ENCODE measurements at places on chromosomes 4 and X. TPM values are rescaled to one million over a fixed set of nuclear protein-coding genes. Genes with fewer than 3 reads are reported as not detected.

DNA sequence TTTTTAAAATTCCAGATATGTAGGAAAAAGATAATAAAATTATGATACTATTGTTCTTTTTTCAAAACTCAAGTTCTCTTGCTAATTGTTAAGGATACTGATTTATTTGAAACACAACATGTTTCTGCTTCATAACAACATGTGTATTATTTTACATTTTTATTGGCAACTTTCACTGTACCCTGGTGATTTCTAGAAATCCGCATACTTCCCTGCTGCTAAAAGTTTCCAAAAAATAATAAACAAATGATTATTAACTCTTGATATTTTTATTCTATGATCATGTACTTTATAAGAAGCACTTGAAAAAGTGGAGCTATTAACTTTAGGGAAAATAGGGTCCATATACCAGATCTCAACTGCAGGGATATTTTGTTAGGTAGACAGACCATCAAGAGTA is 71.2 kb upstream of the HCCS start:
- no peak for DNase-seq

- no peak for DNase-seq
Measured at GRCh38 chrX:130262231-130262630, 6.5 kb downstream of the ZNF280C start.

- DNase-seq: no peak
Measured at GRCh38 chrX:147848543-147849443, 62.9 kb upstream of the FMR1 start.

DNA sequence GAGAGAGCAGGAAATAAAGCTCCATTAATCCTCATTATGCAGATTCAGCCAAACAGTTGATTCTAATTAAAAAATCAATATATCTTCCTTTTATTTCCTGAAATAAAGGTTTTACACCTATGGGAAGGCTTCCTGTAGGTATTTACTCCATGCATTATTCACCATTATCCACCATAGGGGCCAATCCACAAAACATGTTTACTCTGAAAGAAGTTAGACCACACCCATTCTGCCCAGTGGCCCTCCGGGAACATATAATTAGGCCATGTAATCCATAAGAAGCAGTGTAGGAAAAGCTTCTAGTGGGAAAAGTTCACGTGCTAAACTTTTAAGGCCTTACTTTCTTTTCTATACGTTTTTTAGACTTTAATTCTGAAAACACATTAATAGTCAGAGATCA is 57.7 kb downstream of the SAT1 start:
- no peak for DNase-seq

The STATH gene
- total RNA-seq: not detected

The APELA gene
- total RNA-seq: not detected

The CFAP47 gene
- 0.15 TPM for total RNA-seq

The SMAD1 gene
- total RNA-seq: 17.4 TPM

DNA sequence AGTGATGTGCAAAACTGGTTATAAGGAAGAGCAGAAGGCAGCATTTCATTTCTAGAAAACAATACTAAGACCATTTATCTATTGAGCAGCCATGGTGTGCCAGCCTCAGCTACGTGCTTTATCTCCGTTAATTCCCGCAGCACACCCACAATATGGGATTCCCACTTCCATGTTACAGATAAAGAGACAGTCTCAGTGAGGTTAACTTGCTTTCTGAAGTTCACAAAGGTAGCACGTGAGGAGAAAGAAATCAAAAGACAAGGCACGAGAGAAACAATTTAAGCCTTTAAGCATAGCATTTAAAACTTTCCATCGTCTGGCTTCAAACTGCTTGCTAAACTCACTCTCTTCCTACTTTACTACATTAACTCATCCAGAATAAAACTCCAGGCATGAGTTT is 8.0 kb upstream of the RPL34 start:
- no peak for DNase-seq

- no peak for DNase-seq
Measured at GRCh38 chr4:14965071-14965470, 37.2 kb upstream of the CPEB2 start.

The DCAF4L1 gene
- 0.40 TPM for total RNA-seq

The RNF128 gene
- 0.12 TPM for total RNA-seq

The ANXA10 gene
- total RNA-seq: 2.5 TPM

The KCND1 gene
- total RNA-seq: 0.72 TPM

DNA sequence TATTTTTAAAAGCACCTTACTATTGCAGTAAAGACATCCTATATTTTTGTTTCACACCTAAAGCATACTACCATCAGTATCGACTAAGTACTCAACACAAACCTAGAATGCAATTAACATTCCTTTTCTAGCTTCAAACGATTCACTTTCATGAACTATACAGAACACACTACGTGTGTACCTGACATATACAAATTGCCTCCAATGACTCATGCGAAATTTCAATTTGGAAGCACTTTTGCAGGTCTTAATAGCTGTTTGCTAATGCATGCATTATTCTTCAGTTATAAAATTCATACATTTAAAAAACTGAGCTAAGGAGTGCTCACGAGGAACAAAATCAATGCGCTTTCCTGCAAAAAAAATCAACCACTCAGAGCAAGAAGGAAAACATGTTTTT is 19.7 kb upstream of the GPM6B start:
- DNase-seq: no peak

DNA sequence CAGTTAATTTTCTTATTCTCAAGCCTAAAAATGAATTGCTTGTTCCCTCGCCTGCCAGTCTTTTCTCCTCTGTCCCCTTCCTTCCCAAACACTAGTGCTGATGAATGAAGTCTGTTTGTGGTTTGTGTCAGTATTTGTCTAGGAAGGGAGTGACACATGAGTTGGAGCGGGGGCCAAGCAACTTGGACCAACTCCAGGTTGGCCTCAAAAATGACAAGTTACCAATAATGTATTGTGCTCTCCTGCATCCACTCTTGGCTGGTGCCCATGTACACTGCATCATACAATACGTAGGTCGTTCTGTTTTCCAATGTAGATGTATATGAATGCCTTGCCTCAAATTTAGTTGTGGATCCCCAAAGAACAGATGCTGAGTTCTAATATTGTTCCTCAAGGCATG is 223.0 kb upstream of the GPC4 start:
- no peak for DNase-seq

GRCh38 chr4:134057356-134057755 is 144.2 kb downstream of the PABPC4L start:
- DNase-seq: no peak

The VCX gene
- not detected for total RNA-seq

The FABP2 gene
- total RNA-seq: not detected

- no peak for DNase-seq
Measured at GRCh38 chr4:118814058-118814457, 21.9 kb downstream of the SEC24D start.

The EDA gene
- total RNA-seq: 0.67 TPM

DNA sequence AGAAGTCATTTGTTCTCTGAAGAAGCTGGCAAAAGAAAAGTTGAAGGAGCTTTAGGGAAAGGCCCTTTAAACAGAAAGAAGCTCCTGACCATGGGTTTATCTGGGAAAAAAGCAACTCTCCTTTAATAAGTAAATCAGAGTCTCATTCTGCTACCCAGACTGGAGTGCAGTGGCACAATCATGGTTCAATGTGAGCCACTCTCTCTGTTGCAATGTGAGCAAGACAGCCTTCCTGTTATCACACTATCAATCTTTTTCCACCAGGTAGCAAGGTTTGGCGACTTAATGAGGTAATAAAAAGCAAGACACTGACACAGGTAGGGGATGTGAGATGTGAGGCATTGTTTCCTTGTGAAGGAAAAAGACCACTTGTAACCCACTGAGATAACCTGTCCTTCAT is 111.3 kb downstream of the SYNPO2 start:
- DNase-seq: no peak

The ARHGEF6 gene
- 2.7 TPM for total RNA-seq

DNA sequence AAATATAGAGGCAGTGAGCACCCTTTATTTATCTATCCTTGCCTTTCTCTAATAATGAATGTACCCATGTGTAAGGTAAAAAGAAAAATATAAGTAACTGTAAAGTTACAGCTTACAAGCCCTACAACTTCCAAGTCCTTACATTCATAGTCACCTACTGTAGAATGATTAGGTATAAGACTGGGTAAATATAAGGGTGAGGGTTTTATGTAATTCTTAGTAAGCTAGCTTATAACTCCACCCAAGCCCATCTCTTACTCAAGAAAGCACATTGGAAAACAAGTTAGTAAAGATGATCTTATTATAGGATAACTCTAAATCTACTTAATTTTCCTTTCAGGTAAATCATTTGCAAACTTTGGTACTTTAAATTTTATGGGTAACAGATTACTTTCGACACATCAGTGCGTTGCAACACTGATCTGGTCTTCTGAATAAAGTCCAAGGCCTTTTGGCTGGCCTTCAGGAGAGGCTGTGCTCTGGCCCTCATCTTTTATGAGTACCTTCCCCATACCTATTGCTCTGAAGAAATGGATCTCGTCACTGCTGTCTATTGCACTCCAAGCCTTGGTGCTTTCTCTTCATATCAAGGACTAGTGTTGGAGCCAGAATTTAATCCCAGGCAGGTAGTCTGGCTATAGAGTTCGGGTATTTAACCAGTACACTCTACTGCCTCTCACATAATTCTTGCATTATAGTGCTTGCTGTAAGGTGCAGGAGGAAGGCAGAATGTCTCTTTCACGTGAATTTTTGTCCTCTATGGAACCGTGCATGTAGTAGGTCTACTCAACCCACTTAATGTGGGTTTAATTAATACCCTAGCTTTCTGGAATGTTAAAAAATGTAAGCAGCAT is 443.6 kb upstream of the AR start:
- no peak for DNase-seq

DNA sequence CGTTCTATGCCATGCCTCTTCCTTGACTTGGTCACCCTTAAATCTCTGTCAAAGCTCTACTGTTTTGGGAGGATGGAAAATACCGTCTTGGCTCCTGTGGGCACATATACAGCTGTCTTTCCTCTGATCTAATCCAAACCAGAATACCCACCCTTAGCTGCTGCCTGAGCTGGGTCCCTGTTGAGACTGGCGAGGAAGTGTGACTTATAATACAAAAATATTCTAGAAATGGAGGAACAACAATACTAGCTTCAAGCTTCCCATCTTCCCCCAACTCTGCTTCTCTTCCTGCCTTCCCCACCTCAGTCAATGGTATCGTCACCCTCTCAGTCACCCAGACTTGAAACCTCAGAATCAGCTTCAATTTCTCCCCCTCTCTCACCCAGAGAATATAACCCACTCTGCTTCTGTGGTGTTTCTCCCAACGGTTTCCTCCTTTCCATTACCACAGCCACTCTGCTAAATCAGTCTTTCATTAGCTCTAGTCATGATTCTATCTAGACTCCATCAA is 599 bp upstream of the IL2RG start:
- DNase-seq: no peak

The CXCL3 gene
- total RNA-seq: 11.1 TPM

The EGF gene
- 15.6 TPM for total RNA-seq

The ZNF630 gene
- 1.6 TPM for total RNA-seq

GRCh38 chrX:13499736-13500135 is 69.7 kb upstream of the EGFL6 start:
- no peak for DNase-seq

The CENPU gene
- total RNA-seq: 33.9 TPM

DNA sequence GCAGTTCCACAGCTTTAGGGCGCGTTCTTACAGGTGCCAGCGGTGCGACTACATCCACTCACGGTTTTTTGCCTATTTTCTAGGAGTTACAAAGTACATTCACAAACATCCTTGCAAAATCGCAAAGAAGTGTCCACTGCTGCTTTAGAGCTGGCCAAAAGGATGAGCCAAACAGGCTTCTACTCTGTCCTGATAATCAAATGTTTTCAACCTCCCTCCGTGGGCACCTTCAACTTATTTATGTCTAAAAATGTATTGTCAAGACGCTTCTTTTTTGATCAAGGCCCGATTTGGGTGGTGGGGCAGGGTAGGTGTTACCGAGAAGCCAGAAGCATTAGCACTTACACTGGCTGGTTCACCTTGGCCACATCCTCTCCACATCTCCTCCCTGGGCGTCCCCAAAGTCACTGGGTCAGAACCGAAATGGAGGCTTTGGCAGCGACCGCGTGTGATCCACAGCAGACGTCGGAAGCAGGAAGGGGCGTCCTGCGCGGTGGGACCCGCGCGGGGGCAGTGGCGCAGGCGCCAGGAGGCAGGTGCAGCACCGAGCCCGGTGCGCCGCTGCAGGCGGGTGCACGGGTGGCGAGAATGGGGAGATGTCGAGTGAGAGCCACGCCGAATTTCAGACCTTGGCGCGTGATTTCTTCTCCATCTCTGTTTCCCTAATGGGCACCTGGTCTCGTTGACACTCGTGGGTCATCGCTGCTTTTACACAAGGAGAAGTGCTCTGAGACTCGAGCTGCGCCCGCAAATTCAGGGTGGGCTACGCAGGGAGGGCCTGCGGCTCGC is 16.9 kb downstream of the NKX3-2 start:
- DNase-seq: no peak

The IGBP1 gene
- 89.7 TPM for total RNA-seq

The AMMECR1 gene
- 30.0 TPM for total RNA-seq

DNA sequence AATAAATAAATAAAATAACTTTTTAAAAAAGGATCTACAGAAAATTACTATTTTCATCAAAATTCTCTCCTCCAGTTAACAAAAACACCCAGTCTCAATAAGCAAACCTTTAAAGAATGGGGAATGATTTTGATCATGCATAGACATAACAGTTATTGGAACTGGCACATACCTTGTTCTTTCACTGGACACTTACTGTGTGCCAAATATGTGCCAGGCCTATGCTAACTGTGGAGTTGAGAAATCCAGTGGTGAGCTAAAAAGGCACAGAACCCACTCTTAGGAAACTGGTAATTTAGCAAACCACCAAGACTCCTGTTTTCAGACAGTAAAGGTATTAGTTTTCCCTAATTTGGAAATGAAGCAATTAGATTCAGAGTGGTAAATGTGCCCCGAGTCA is 39.1 kb downstream of the CLOCK start:
- no peak for DNase-seq

DNA sequence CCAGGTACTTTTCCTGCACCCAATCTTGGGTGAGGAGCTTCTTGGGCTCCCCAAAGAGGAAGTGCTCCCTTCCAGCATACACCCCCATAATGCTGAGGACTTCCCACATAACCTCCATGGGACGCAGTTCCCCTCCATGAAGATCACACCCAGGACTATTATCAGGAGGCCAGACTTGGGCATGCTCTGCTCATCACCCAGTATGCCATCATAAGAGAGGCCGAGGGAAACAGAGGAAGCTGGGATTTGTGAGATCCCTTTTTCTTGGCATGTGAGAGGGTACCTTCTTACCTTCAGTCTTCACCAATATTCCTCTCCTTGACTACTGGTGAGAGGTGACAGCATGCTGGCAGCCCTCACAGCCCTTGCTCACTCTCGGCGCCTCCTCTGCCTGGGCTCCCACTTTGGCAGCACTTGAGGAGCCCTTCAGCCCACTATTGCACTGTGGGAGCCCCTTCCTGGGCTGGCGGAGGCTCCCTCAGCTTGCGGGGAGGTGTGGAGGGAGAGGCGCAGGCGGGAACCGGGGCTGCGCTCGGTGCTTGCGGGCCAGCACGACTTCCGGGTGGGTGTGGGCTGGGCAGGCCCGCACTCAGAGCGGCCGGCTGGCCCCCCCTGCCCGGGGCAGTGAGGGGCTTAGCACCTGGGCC is 15.7 kb upstream of the HSFX1 start:
- no peak for DNase-seq

DNA sequence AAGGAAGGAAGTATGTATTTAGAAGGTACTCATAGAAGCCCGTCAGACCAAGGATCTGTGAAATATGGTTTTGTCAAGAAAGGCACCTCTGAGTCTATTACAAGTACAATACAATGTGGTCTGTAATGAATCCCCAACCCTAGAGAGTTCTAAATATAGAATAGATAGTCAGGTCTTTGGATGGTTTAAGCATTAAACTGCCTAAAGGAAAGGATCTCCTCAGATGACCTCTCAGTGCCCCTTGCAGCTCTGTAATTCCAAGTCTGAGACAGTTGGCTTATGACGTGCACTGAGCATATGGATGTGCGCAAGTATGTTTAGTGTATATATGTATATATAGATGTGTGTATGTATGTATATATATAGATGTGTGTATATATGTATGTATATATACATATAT is 62.0 kb downstream of the CCSER1 start:
- DNase-seq: no peak

All from NCI-H460 (cell line).